ENCODE measurements at places on chromosomes 11 and 22.

DNA sequence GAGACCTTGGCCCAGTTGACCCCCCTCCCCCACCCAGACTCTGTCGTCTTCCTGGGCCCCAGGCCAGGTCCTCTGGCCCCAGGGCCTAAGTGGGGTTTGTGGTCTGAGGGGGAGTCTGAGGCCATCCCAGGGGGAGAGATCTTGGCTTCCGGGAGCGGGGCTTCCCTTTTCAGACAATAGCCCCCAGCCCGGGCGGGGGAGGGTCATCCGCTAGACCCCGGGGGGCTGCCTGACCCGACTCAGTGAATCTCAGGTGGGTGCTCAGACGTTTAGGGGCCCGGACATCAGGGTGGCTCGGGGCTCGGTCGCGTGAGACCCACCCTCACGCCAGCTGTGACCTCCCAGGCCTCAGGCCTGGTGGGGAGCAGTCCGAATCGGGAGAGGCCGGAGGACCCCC, 609 bp downstream of the MAPK11 start:
- DNase-seq: no peak

DNA sequence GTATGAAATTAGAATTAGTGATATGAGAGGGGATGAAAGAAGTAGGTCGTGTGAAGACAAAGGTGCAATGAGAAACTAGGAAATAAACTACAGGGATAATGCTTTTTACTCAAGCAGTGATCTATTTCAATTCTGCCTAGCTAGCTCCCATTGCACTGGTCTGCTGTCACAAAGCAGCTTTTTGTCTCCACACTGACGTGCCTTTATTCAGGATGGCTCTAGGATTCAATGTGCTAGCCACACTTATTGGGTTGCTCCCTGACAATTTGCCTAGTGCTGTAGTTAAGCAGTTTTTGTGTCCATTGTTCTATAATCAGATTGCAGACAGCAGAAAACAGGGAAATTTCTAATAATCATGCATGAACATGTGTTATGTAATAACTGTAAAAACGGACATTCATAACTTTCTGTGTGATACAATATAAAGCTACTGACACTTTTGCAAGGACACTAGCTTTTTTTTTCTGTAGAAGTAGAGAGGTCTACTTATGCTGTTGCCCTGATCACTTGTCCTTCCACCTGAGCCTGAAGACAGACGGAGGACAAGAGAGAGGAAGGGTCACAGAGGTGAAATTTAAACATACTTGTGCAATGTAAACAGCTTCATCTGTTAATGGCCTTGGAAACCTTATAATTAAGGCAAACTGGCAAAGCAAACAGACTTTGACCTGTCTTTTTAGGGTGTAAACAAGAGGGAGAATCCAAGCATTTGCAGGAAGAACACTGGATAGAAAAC, 269.6 kb downstream of the LRRC4C start:
- no peak for DNase-seq

- DNase-seq: no peak
These were observed 6.0 kb upstream of the ACR start for GRCh38 chr22:50731811-50732624.

DNA sequence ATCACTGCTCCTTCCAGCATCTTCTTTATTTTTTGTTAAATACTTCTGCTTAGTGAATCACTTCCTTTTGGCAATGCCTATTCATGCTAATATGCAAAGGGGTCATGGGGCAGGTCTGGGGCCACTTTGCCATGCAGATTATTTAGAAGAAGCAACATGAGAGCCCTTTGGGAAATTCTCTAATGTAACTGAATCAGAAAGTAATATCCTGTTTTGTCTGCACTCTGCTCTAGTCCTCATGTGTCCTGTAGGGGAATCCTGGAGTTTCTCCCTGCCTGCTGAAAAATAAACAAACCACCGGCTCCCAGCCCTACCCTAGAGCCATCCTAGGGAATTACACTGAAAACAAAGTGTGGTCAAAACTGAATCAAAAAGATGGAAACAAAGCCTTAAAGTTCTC, 176.5 kb upstream of the POU2AF2 start:
- DNase-seq: peak; percentile 37

DNA sequence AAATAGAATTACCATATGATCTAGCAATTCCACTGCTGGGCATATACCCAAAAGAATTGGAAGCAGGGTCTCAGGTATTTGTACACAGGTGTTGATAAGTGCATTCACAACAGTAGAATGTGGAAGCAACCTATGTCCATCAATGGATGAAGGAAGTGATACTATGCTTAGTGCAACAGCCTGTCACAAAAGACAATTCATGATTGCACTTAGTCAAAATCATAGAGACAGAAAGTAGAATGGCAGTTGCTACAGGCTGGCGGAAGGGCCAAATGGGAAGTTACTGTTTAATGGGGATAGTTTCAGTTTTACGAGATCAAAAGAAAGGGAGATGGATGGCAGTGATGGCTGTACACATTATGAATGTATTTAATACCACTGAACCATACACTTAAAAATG, 42.0 kb downstream of the SGSM3 start:
- no peak for DNase-seq

GRCh38 chr11:95230810-95231126, 234 bp downstream of the SESN3 start:
- no peak for DNase-seq

- no peak for DNase-seq
These were observed 15.7 kb downstream of the TESMIN start for GRCh38 chr11:68735646-68736045.

DNA sequence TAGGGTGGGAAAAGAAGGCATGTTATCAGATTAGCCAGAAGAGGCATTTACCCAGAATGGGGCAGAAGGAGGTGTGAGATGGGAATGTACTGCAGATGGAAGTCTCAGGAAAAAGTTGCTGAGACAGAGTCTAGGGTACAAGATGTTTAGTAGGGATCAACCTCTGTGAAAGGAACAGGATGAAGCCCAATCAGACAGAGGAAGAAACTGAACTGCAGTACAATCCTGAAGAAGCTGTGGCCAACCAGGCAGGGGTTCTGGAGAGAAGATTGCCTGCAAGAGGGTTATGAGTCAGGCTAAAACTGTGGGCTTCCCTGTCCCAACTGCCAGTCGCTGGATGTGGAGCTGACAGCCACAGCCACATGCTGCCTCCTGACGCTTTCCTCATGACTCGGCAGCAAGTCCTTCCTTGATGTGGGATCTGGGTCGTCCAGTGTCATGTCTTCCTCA, 64.0 kb downstream of the CWC15 start:
- DNase-seq: no peak

- no peak for DNase-seq
These were observed 30.1 kb upstream of the FIBIN start for GRCh38 chr11:26963764-26964163.

DNA sequence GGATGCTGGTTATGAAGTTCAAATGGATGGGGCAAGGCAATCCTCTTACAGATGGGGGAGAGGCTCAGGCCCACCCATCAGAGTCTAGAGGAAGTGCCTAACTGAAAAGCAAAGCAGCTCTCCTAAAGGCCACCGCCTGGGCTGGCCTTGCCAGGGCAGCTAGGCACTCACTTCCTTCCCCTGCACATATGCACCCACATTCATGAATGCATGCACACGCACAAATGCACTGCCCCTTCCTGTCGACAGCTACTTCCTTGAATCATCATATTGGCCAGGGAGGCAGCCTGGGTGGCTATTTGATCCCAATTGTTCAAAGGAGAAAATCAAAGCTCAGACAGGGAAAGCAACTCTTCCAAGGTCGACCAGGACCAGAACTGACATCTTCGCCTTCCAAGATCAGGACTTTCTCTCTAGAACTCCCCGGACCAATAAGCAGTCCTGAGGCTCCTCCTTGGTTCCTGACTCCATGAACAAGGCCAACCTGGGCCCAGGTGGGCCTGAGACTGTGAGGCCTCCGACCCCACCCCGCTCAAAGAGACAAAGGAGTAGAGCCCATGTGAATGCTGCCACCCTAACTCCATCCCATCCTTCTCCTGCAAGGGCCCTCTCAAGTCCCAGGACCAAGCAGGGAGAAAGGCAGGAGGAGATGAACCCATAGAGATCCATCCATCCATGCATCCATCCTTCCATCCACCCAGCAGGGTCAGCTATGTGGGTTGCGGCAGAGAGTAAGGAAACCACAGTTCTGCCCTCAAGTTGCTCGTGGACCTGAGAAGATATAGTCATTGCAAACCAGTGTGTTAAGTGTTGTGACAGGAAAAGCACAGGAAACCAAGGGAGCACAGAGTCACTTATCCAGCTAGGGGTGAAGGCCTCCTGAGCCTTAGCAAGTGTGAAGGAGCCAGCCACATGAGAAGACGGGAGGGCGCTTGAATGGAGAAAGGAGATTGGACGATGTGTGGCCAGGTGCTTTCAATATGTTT, 35.4 kb upstream of the LMO1 start:
- no peak for DNase-seq

DNA sequence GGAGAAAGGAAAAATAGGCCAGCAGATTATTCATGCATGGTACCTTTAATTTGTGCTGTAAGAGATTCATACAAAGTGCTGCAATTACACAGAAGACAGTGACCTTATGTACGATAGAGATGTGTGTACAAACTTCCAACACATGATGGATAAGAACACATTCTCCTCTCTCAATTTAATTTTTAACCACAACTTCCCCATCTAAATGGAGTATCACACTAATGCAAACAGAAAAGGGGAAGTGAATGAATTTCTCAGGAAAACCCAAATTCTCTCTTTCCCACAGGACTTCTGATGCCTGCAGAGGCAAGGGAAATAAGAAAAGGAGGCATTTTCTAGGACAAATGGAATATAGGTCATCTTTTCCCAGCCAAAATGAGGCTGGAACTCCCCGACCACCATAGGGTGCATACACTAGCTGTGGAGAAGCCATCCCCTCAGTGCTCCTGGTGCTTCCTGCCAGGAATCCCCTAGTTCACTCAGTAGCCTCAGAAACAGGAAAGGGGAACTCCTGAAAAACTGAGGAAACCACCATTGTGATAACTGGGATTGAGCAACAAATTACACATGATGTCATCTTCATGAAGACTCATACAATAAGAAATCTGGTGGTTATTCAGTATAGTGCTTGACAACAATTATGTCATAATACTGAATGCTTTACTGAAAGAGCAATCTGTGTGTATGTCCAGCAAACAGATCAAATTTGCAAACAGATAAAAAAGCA, 22.4 kb downstream of the MMP10 start:
- no peak for DNase-seq

DNA sequence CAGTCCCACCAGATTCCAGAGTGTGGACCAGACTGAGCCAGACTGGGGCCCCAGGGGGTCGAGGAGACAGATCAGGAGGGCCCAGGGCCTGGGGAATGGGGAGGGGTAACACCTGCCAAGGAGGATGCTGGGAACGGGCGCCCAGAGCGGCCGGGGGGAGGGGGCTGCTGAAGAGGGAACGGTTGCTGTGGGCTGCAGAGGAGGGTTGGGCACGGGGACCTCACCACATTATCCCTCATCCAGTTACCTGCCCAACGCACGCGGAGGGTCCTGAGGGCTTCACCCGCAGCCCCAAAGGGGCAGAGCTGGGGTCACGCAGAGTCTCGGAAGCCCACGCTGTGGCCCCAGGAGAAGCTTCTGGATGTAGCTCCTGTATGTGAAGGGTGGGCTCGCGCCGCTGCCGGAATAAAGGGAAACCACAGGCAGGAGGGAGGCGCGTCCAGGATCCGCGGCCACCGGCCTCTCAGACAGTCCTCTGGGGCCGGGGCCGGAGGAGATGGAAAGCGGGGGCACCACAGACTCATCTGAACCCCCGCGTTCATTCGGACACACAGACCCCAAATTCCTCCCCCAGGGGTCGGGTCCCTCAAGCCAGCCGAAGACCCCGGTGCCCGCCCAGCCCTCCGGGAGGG, 866 bp upstream of the SELENOO start:
- peak; percentile 59 for DNase-seq

DNA sequence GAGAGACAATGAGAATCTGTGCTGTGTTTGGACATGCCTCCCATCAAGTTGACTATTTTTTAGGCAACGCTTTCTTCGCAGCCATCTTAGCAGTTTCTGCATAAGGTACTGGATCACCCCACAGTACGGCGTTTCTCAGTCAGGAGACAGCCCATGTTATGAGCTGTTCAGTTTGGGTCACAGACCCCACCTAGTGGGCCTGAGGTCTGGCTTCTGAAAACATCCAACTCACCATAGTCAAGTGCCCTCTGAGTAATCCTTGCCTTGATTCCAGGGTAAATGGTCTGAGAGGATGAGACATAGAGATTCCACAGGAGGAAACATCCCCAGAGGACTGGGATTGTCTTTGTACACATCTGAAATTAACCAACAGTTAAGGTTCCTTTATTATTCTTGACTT, 7.2 kb downstream of the BPIFC start:
- no peak for DNase-seq

- DNase-seq: no peak
These were observed 69.8 kb downstream of the TRIM29 start for GRCh38 chr11:120068114-120068573.

GRCh38 chr11:42043312-42043711, 583.9 kb upstream of the LRRC4C start:
- DNase-seq: no peak

GRCh38 chr11:18495271-18495670, 31.5 kb downstream of the TSG101 start:
- no peak for DNase-seq

DNA sequence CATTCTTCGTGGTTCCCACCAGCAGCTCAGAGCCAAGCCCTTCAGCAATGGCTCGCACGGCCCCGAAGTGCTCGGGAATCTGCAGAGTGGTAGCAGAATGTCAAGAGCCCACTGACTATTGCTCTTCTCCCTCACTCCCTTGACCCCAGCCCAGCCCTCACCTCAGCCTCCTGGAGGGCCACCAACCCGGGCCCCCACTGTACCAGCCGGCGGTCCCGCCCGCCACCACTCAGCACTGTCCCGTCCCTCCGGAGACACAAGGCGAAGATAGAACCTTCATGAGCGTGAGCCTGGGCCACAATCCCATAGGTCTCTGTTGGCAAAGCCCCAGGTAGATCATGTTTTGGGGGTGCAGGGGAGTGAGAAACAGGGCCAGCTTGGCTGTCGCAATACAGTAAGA, 4.2 kb upstream of the MTA2 start:
- no peak for DNase-seq

DNA sequence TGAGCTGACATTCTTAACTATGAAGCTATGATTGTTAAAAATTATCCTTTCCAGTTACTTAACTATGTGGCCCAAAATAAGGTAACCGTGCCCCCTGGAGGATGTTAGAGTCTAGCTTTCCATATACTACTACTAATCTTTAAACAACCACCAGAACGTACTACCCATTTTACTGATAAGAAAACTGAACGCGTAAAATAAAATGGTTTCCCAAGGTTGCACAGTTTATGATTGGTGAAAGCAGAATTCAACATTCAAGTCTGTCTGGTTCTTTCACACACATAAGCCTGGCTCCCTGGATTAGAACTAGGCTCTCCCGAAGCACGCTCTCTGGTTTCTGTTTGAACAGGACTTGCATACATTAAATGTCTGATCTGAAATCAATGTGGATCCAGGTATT, 437.8 kb upstream of the CCDC90B start:
- peak; percentile 54 for DNase-seq

DNA sequence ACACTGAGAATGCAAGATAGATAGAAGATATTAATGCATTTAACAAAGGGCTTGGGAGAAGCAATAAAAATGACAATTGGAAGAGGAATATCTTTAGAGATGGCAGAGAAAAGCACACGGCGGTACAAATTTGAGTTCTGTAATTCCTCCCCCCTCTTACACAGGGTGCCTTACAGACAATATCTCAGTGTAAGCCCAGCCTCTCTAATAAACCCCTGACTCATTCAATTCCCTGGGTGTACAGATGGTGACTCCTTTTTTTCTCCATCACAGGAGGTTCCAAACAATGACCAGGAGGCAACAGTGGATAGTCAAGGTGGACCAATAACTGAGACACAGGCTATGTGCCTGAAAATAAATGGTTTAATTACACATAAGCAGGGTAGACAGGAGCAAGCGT, 598.6 kb downstream of the OPCML start:
- DNase-seq: no peak

- DNase-seq: peak; percentile 82
These were observed 201.2 kb upstream of the E2F8 start for GRCh38 chr11:19441752-19442553.
